ENCODE measurements at places on chromosomes 1 and 21. TPM values are rescaled to one million over a fixed set of nuclear protein-coding genes. Genes with fewer than 3 reads are reported as not detected.

DNA sequence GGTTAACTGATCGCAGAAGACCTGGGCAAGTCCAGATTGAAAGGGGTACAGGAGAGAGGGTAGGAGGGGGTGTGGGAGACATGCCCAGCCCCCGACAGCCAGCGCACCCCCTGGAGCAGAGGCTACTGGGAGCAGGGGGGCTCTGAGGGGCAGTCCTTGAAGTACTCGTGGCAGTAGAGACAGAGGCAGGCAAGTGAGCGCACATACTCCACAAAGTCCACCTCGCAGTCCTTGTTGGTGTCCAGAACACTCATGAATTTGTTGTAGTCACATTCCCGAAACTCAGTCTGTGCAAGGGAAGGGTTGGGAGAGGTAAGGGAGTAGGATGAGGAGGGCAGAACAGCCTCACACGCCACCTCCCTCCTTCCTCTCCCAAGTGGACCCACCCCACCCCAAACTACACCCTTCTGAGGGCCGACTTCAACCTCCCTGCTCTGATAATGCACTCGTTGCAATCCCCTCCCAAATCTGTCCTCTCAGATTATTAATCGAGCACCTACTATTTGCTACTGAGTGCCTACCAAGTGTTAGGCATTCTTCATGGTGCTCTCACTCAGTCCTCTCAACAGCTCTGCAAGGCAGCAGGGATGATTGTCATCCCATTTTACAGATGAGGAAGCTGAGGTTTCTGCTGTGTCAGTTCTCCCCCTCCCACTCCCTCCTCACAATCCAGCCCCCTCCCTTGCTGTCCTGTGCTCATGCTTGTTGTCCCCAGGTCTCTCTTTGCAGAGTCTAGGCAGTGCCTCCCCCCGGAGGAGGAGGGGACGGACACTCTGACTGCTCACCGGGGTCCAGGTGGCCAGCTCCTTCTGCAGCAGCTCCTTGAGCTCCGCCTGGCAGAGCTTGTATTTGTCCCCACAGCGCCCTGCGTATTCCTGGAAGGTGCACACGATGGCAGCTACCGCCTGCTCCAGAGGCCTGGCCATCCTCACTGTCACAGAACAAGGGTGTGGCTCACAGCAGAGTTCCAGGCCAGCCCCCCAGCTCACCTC lies 1.2 kb downstream of the S100A3 start:
- no peak for DNase-seq

- DNase-seq: no peak
Measured at GRCh38 chr1:196366817-196367495, 241.3 kb downstream of the KCNT2 start.

GRCh38 chr21:32335601-32336575 lies 37.2 kb downstream of the MRAP start:
- DNase-seq: no peak

- DNase-seq: peak; percentile 42
Measured at GRCh38 chr1:202213361-202214088, 19.9 kb downstream of the LGR6 start.

DNA sequence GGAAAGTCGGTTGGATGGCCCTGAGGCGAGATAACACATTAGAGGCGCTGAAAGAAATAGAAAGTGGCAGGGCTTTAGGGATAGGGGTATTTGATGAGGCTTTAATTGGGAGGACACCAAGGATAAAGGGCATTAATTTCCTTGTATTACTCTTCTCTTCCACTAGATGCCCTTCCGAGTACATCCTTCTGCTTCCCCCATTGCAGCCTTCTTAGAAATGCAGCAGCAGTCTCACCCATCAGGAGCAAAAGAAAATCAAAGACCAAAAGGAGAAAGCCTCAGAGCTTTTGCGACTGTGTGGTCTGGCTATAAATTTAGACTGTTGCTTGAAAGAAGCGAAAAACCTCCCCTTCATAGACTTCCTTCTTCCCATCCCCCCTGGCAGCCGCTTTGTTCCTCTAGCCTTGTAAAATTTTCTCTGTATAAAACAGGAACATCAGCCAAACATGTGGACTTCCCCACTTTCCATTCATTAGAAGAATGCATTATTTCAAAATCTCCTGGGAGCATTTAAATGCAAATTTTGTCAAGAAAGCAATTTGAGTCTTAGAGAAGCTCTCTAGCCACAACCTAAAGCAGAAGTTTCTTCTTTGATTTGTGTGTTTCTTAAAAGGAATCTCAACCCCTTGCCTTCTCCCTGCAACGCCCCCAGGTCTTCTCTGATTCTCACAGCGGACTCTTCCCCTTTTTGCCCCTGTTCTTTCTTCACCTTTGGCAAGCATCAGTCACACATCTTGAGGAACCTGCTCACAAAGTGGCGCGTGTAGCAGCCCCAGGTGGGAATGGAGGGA lies 76.6 kb downstream of the NDUFS5 start:
- peak; percentile 75 for DNase-seq

DNA sequence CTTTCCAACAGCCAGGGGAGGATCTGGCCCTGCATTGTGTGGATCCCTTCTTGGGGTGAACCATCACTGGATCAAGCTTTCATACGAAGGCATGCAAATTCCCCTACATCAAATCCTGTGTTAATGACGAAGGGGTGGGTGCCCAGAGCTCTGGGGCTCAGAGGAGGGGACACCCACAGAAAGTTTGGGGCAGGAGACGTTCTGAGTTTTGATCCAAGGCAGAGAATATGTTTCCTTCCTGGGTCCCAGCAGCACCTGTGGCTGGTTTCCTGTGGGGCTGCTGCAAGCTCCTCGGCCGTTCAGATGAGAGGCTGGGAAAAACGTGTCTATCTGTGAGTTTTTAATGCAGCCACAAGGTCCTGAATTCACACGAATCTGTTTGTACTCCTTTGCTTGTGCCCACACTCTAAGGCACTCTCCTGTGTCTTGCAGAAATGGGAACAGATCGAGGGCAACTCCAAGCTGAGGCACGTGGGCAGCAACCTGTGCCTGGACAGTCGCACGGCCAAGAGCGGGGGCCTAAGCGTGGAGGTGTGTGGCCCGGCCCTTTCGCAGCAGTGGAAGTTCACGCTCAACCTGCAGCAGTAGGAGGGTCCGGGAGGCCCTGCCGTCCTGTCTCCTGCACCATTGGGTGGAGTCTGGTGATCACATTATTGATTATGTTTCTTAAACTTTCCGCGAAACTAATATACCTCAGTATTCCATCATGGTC lies 147.1 kb downstream of the PGBD5 start:
- DNase-seq: no peak

- DNase-seq: no peak
Measured at GRCh38 chr1:67745875-67746698, 61.1 kb downstream of the GADD45A start.

GRCh38 chr1:55938861-55939260 lies 640.5 kb downstream of the PLPP3 start:
- no peak for DNase-seq

GRCh38 chr1:12342401-12343003 lies 112.7 kb downstream of the VPS13D start:
- DNase-seq: no peak

- DNase-seq: no peak
Measured at GRCh38 chr1:117633423-117633822, 27.6 kb downstream of the TENT5C start.

DNA sequence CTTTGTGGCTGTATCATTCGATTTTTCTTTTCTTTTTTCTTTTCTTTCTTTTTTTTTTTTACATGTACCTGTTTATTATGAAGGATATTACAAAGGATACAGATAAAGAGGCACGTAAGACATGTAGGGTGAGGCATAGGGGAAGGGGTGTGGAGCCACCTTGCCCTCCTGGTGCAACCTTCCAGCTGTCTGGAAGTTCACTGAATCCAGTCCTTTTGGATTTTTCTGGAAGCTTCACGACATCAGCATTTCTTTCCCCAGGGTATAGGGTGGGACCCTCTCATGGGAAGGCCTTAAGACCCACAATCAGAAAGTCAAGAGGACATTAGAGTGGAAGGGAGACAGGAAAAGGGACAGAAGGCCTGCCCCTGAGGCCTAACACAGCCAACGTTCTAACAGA lies 30.1 kb upstream of the TGFBR3 start:
- no peak for DNase-seq

DNA sequence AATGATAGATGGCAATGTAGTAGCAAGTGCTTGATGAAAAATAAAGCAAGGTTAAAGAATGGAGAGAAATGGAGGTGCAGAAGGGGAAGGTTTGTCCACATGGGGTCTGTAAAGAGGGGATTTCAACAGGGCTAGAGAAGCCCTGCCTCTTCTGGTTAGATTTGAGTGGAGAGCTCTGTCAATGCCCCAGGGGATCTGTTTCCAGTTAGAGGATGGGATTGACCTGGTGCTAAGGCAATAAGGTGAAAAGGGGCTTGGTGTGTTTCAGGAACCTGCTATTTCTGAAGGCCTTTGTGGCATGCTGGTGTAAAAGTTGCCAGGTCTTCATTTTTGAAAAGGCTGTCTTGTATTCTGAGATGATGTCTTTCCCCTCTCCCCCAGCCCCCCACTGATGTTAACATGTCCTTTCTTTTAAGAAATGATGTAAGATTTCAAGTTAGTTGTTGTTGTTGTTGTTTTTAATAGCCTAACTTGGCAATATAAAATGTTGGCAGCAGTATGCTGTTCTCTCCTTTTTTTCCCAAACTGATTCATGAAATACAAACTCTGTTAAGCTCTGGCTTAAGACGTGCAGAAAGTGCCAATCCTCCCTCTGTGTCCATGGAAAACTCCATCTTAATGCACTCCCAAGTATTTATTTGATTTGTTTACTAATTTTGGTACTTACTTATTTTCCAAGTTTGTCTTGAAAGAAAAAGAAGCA lies 370.3 kb upstream of the ADGRL2 start:
- DNase-seq: no peak

GRCh38 chr1:151693057-151693651 lies 23.4 kb downstream of the CELF3 start:
- DNase-seq: peak; percentile 72

DNA sequence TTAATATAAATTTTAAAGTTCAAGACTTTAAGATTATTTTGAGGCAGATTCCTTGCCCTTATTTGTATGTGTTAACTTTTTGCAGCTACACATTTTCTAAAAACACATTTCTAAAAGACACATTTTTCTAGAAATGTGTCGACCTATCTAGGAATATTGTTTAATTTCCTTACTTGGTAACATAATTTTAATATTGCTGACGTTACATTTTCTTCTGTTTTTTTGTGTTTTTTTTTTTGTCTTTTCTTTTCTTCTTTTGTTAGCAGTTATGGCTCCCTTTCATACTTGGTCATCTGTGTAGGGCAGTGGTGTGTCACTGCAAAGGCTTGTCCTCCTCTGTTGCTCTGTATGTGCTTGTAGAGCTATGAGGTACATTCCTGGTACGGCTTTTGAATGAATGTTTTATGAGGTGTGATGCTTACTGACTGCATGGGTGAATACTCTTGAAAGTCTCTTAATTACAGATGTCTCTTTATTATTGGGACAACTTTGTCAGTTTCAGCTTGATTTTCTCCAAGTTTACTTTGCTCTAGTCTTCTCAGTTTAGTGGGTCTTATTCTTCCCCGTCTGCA lies 30.1 kb downstream of the LRRC8D start:
- no peak for DNase-seq

DNA sequence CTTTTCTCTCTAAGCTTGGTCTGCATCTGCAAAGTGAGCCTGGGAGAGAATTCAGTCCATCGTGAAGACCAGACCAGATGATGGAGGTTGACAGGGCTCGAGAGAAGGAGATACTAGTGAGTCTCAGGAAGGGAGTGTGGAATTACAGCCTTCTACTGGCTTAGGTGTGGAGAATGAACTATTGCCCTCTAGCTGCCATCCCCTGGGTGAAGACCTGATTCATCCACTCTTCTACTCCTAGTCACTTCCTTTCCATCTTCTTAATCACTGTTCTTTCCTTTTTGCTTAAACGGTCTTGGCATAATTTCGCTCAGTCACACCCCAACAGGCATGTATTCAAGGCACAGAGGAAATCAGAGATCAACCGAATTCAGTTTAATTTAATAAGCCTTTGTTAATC lies 34.0 kb upstream of the HSD17B7 start:
- DNase-seq: peak; percentile 65

DNA sequence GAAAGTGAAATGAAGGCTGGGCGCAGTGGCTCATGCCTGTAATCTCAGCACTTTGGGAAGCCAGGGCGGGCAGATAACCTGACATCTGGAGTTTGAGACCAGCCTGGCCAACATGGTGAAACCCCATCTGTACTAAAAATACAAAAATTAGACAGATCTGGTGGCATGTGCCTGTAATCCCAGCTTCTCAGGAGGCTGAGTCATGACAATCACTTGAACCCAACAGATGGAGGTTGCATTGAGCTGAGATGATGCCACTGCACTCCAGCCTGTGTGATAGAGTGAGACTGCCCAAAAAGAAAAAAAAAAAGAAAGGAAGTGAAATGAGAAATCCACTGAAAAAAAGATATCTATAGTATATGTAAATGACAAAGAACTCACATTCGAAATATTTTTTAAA lies 439.9 kb downstream of the DISC1 start:
- no peak for DNase-seq

DNA sequence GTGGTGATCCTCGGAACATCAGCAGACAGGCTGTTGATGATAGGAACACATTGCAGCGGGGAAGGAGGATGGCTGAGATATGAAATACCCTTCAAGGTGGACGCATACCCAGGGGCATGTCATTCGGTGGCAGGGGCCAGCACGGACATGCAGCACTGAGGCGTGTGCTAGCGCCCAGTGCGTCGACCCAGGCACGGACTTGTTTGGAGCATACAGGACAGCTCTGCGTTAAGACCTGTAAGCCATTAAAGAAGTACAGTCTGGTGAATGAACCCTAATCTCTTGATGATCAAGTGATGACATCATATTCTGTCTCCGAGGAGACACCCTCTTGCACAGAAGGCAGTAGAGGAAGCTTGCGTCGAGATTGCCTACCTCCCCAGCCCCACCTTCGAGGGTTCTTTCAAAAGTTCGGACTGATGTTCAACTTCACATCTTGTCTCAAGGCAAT lies 63.6 kb upstream of the KIF26B start:
- DNase-seq: no peak

GRCh38 chr1:993379-993995 lies 6.4 kb downstream of the HES4 start:
- no peak for DNase-seq

GRCh38 chr1:174726167-174726879 lies 273.4 kb upstream of the CACYBP start:
- peak; percentile 37 for DNase-seq

GRCh38 chr1:241773991-241774390 lies 74.0 kb upstream of the EXO1 start:
- no peak for DNase-seq

- peak; percentile 59 for DNase-seq
Measured at GRCh38 chr1:247357781-247358211, 26.1 kb upstream of the ZNF496 start.

DNA sequence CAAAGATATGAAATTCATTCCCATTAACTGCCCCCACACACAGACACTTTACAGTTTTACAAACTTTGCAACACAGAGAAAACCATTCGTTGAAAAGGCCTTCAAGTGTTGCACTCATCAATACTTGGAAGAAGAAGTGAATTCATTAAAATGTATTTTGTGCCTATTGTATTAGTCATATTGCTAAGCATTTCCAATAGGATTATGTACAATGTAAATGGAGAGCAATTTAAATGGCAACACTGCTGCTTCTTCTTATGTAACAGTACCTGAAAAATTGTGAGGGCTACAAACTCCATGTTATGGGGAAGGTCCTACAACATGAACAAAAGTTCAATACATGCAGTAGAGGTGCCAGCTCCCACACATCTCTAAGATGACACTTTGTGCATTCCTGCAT lies 209.3 kb upstream of the POGK start:
- no peak for DNase-seq

- DNase-seq: peak; percentile 66
Measured at GRCh38 chr1:116569776-116570357, 959 bp downstream of the CD58 start.

TEDDM1 gene
- total RNA-seq: not detected

G0S2 gene
- total RNA-seq: 723 TPM

PROK1 gene
- total RNA-seq: not detected

GJA8 gene
- not detected for total RNA-seq

KCNJ10 gene
- 0.15 TPM for total RNA-seq

LRRC38 gene
- 4.8 TPM for total RNA-seq

TAL1 gene
- total RNA-seq: not detected
